ENCODE measurements at places on chromosomes 5 and 9. TPM values are rescaled to one million over a fixed set of nuclear protein-coding genes. Genes with fewer than 3 reads are reported as not detected.

GRCh38 chr5:34698754-34699153 lies 42.6 kb downstream of the RAI14 start:
- no peak overlapping the region for H3K4me3 ChIP-seq
- DNase-seq = no peak
- H3K27me3 ChIP-seq = no peaks in the 10 kb centered on the region

DNA sequence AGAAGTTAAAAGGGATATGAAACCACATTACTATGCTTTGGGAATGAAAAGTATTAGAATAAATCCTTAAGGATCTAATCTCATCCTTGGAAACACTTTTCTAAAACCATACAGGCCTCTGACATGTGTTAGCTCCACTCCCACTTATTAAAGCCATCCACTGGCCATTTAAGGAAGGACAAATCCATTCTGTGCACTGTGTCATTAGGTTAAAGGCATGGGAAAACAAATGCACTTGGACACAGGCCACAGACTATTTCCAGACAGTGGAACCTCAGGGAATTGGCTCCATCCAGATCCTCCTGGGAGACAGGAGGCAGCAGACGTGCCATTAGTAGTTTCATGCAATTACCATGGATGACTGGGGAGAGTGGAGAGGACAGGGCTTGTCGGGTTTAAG lies 454.9 kb downstream of the ENC1 start:
- no peak overlapping the region for H3K4me3 ChIP-seq
- no peak for DNase-seq
- no peaks in the 10 kb centered on the region for H3K36me3 ChIP-seq
- no peaks in the 10 kb centered on the region for H3K27me3 ChIP-seq
- H3K27ac ChIP-seq = no peak overlapping the region

The PCDHGA6 gene
- 0.44 TPM for total RNA-seq

The SPACA9 gene
- total RNA-seq = 4.4 TPM

GRCh38 chr5:94389515-94389899 lies 228.9 kb downstream of the KIAA0825 start:
- no peaks in the 10 kb centered on the region for H3K27me3 ChIP-seq
- no peak overlapping the region for H3K4me3 ChIP-seq
- no peaks in the 10 kb centered on the region for H3K36me3 ChIP-seq
- no peak overlapping the region for H3K27ac ChIP-seq
- no peak for DNase-seq
- no peaks in the 10 kb centered on the region for H3K4me1 ChIP-seq

All from MCF 10A (cell line).